ENCODE measurements at places on chromosomes 6 and 20.

DNA sequence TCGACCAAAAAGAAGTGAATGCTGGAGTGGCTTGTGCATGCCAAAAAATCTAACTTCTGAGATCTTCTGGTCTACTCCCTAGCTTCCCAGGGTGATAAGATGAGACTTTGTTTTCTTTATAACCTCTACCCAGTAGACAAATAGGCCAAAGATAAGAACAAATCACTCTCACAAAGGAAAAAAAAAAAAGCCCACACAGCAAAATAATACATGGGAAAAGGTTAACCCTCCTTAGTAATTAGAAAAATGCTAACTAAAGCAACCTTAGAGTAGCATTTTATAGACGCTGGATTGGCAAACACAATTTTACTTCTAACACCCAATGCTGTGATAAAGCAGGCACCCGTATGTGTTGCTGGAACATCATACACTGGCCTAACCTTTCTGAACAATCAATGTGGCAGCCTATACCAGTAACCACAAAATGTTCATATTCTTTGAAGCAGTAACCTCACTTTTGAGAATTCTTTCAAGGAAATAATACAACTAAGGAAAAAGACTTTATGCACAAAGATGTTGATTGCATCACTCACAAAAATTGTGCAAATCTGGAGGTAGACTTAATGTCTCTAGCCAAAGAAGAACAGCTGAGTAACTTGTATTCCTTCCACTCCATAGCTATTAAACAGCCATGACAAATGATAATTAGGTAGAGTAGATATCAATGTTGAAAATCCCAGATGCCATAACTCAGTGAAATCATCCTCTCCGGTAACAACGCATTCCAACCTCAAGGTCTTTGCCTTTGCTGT is 116.3 kb upstream of the QKI start:
- no peak for DNase-seq

DNA sequence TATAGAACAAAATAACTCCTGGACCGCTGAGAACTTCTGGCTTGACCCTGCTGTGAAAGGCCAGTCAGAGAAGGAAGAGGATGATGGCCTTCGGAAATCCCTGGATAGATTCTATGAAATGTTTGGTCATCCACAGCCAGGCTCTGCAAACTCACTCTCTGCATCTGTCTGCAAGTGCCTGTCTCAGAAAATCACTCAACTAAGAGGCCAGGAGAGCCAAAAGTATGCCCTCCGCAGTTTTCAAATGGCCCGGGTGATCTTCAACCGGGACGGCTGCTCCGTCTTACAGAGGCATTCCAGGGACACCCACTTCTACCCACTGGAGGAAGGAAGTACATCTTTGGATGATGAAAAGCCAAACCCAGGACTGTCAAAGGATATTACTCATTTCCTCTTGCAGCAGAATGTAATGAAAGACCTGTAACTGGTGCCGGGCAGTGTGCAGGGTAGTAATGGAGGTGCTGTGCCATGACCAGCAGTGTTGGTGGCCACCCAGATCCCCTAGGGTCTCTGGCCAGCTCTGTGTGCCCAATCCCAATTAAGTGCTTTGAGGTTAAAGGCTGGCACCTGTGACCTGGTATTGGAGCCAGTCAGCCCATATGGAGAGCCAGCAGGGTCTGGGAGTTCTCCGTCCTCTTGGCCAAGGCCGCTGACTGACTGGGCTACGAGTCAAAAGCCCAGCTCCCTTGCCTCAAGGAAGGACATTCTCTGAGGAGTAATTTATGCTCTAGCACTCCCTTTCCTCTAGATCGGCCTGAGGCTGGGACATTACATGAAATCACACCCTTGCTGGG is 87.1 kb downstream of the TRMT6 start:
- no peak for DNase-seq

DNA sequence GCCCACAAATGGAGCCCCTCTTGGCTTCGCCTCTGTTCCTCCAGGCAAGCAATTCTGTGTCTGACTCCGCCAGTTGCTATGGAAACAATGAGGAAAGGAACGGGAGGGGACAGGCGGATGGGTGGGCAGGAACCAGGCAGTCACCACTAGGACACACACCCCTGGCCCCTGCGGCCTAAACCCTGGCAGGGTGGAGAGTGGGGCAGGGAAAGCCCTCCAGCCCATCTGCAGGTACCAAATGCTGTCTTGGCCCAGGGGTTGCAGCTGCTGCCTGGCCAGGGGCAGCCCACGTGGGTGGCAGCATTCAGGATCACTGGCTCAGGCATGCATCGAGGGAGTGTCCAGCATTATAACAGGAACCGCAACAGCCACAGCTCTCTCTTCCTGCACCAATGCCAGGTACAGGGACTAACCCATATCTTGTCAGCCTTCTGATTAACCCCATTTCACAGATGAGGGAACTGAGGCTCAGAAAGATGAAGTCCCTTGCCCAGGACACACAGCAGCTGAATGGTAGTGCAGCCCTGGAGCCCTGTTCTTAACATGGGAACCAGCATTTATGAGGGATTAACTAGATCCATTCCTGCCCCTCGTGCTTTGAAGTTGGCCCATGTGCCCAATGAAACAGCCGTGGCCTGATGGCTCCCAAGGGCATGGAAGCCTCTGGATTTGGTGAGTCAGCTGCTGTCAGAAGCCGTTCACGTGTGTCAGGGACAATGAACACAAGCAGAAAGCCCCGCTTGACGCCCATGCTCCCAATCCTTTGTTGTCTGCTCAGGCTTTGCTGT is 66.3 kb downstream of the NOL4L start:
- no peak for DNase-seq

- DNase-seq = no peak
Measured at GRCh38 chr20:63740070-63740626, 572 bp downstream of the SLC2A4RG start.

GRCh38 chr20:31568773-31569162 is 36.3 kb upstream of the ID1 start:
- no peak for DNase-seq

Measured in stimulated activated CD4-positive, alpha-beta T cell treated with anti-CD3 and anti-CD28 coated beads, Interleukin-1b, Interleukin-23, amount 100 ng/mL, for 1 hour (primary cell).